ENCODE measurements at places on chromosomes 16 and 17.

GRCh38 chr16:56424791-56425438 is 430 bp downstream of the AMFR start:
- DNase-seq: no peak

GRCh38 chr17:19676896-19677295 is 28.3 kb downstream of the ALDH3A2 start:
- DNase-seq: no peak

DNA sequence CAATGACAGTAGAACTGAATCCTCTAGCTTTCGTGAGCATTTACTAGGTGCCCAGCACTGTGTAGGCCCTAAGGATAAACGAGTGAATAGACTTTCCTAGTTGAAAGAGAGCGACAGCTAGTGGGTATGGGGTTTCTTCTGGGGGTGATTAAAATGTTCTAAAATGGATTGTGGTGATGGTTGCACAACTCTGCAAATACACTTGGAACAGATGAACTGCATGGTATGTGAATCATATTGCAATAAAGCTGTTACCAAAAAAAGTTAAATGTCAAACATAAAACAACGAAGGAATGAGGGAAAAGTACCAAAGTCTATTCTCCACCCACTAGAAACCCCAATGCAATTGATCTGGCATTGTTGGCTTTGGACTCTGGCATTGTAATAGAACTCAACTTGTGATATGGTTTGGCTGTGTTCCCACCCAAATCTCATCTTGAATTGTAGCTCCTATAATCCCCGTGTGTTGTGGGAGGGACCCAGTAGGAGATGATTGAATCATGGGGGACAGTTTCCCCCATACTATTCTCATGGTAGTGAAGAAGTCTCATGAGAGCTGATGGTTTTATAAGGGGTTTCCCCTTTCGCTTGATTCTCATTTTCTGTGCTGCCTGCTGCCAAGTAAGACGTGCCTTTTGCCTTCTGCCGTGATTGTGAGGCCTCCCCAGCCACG is 70.5 kb downstream of the MARF1 start:
- no peak for DNase-seq

DNA sequence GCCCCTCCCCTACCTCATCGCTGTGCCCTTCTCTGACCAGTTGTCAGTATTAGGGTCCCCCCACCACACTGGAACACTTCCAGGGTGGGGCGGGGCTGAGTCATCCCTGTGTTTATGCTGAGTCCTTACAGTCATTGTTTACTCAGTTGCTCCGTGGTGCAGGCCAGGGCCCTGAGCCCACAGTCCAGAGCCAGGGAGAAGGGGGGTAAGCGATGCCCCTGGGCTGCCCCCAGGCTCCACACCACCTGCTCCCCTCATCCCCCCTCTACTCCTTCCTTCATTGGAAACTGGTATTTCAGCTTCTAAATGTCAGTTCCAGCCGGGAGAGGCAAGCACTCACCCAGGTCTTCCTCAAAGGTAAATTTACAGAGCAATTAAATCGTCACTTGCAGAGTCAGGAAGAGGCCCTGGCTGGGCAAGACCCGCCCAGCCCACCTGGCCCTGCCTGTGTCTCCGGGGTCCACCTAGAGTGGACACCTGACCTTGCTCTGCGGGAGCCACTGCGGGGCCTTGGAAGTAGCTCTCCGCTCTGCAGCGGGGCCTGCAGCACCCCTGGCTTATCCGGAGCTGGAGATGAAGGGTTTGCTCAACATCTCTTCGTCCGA is 4.8 kb downstream of the ATP2A3 start:
- DNase-seq: no peak

- DNase-seq: no peak
Observed at GRCh38 chr17:66115246-66115645, 76.7 kb downstream of the CEP112 start.
